Hepatocyte (in vitro differentiated cells): ENCODE measurements at places on chromosomes 7 and 10.

GRCh38 chr7:6248581-6248980 is 23.8 kb downstream of the CYTH3 start:
- no peaks in the 10 kb centered on the region for H3K27me3 ChIP-seq
- no peak overlapping the region for H3K27ac ChIP-seq
- peaks cover 17% of the 10 kb centered on the region for H3K4me1 ChIP-seq
- H3K4me3 ChIP-seq: no peak overlapping the region

GRCh38 chr10:62057359-62057758 is 155.9 kb downstream of the ARID5B start:
- H3K36me3 ChIP-seq: peaks cover 6% of the 10 kb centered on the region
- no peak overlapping the region for H3K4me3 ChIP-seq
- no peak for DNase-seq
- no peaks in the 10 kb centered on the region for H3K27me3 ChIP-seq

DNA sequence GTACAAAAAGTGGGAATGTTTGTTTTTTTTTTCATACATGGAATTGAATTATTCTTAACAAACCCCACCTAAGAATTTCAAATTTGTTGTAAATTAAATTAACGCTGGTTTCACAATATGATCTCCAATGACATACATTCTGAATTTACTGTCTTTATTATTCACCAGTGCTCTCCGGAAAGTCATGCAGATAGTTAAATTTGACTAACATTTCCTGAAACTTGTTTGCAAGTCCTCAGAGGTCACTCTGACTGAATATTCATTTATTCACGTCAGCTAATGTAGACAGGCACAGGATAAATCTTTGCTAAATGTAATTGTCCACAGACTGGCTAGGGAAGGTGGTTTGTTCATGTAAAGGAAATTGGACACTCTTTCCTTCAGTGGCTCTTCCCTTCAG is 730.4 kb downstream of the PHTF2 start:
- no peaks in the 10 kb centered on the region for H3K4me1 ChIP-seq
- H3K27ac ChIP-seq: no peak overlapping the region
- no peak overlapping the region for H3K4me3 ChIP-seq
- H3K36me3 ChIP-seq: no peaks in the 10 kb centered on the region

GRCh38 chr7:114414156-114415063 is at the start of gene FOXP2:
FOXP2 (plus strand) TSS chr7:114414815; CDS start chr7:114426512, 11,697 bp downstream.
- DNase-seq: no peak
- peak within 1 kb of the TSS; percentile 34 for H3K4me3 ChIP-seq
- H3K27me3 ChIP-seq: no peaks in the 10 kb centered on the region
- peaks cover 22% of the 10 kb centered on the region for H3K4me1 ChIP-seq
- H3K27ac ChIP-seq: peak within 1 kb of the TSS; percentile 77
